Amniotic epithelial cell (primary cell): ENCODE measurements at places on chromosomes 6 and 20.

DNA sequence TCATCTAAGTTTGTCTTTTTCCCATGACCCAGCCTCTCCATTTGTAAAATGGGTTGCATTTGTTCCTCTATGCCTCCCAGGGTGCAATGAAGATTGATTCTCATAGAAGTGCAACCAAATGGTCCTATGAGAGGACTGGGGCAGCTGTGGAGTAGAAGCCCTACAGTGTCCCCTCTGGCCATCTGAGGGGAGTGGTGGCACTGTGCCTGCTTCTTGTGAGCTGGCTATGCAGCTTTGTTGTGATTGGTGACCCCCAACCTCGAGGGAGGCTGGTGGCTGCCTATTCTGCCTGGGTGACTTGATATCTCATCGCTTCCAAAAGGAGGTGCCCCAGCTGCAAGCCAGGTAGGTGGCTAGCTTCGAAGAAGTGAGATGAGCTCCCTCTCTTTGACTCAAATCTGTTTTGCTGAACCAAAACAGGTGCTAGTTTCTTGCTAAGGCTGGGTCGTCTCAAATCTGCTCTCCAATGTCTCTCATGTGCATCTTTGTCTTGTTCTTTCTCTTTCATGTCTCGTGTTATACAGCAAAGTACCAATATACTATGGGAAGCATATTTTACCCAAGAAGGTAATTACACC, 33.9 kb downstream of the TXLNB start:
- no peak for DNase-seq

DNA sequence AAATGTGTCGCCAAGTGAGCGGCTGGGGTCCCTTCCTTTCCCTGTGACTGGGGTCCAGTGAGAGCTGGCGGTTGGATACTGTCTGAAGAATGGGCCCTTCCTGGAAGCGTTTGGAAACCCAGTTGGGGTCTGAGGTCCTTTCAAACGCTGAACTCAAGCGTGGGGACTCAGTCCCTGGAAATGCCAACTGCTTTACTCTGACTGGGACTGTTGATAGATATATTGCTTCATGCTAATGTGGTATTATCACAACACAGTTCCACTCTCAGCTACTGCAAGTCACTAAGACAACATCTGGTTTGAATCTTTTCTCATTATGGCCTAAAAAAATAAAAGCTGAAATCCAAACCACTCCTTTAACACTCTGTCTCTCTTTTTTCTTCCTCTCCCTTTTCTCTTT, 23.7 kb upstream of the PSMF1 start:
- DNase-seq = no peak

GRCh38 chr20:1423625-1424106, 30.8 kb upstream of the FKBP1A start:
- peak; percentile 92 for DNase-seq

DNA sequence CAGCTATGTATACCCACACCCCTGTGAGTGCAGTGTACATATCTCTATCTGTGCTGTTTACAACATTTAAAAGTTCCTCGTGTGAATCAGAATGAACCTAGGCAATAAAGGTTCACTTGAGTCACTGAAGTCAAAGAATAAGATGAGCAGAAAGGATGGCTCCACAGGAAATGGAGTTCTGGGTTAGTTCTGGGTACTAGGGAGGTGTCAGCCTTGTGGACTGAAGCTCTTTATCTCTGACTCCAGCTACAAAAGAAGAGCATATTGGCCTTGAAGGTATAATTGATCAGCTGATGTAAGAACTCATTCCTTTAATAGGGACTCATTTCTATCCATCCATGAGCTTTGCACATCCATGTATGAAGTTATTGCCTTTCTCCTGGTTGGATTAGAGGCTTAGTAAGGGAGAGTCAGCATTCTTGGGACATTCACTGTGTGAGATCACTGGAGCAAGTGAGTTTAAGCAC, 73.9 kb upstream of the BACH2 start:
- peak; percentile 48 for DNase-seq

DNA sequence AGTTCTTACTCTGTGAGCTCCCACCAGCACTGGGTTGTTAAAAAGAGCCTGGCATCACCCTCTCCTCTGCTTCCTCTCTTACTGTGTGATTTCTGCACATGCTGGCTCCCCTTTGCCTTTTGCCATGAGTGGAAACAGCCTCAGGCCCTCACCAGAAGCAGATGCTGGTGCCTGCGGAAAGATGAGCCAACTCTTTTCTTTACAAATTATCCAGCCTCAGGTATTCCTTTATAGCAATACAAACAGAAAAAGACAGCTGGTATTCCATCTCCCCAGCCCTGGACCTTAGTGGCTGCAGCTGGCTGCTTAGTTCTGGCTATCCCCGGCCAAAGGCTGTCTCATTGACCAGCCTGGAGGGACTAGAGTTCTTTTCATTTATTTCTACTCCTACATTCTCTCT, 129.1 kb downstream of the IMPG1 start:
- DNase-seq = no peak

GRCh38 chr6:117206944-117207687, 58.2 kb upstream of the VGLL2 start:
- DNase-seq = peak; percentile 6

DNA sequence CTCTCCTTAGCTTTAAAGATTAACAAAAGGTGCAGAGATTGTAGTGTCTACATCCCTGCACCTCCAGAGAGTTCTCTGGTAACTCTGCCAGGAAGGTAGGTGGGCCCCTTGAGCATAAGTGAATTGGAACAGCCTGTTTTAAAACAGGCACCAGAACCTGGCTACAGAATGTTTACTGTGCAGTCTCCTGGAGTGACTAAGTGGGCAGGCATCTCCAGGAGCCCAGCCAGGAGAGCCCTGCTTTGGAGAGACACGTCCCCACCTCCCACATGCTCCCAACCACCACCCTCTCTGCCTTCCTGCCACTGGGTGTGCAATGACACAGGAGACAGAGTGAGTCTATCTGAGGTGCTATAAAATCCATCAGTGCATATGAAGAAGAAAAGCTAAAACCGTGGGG, 110.3 kb upstream of the EYA4 start:
- DNase-seq = peak; percentile 14

- DNase-seq = no peak
Measured at GRCh38 chr20:53387983-53388675, 205.5 kb downstream of the ZNF217 start.

GRCh38 chr6:151998784-151999183, 191.3 kb downstream of the ESR1 start:
- no peak for DNase-seq

DNA sequence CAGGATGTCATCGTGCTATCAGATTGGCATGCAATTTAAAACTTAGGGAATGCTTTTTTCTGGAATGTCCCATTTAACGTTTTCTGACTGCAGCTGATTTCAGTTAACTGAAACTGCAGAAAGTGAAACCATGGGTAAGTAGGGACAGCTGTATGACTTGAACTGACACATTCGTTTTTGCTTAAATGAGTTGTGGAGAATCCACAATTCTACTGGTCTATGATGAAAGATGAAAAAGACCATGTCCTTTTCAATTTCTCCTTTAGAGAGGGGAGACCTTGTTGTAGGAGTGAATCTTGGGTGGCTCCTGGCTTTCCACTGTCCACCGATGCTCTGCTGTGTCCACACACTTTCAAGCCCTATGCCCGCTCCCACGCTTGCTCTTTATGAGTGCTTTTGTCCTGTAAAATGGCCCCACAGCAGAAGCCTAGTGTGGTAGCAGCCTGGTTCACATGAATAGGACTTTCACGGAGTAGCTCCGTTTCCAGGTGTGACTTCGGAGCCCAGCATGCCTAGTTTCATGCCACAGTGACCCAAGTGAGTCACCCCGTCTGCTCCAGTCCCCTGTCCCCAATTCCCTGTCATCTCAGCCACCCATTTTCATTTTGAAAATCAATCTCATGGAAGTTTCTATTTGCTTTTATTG, 21.9 kb downstream of the DYNLT1 start:
- DNase-seq = no peak

- DNase-seq = no peak
Measured at GRCh38 chr6:43226192-43226851, 3.0 kb downstream of the DNPH1 start.

- peak; percentile 7 for DNase-seq
Measured at GRCh38 chr6:72272958-72273357, 348.9 kb upstream of the KCNQ5 start.
